Midbrain (tissue), 1 donor: ENCODE measurements at places on chromosomes 11 and 22.
A peak's percentile ranks its signal among the peaks of the same experiment; 100 is the strongest.

DNA sequence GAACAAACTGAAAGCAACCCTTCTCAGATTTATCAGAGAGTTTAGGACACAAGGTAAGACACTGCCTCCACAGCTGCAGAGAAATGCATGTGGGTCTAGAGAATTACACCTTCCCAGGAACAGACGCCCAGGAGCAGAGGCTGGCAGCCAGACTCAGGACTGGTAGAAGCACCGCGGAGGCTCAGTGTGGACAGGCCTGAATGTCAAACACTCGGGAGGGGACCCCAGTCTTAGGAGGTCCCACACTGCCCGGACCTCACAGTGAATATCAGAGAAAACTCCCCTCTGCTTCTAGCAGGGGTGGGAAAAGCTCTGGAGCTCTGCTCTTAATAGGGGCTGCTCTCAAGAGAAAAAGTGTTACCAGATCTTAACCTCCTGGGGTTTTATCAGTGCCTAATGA is 952.7 kb downstream of the BRD1 start:
- no peak for DNase-seq

- no peak for DNase-seq
These were observed 66.2 kb upstream of the NECTIN1 start for GRCh38 chr11:119795231-119795630.

- no peak for DNase-seq
These were observed 34.6 kb downstream of the CLDN25 start for GRCh38 chr11:113814181-113814580.

DNA sequence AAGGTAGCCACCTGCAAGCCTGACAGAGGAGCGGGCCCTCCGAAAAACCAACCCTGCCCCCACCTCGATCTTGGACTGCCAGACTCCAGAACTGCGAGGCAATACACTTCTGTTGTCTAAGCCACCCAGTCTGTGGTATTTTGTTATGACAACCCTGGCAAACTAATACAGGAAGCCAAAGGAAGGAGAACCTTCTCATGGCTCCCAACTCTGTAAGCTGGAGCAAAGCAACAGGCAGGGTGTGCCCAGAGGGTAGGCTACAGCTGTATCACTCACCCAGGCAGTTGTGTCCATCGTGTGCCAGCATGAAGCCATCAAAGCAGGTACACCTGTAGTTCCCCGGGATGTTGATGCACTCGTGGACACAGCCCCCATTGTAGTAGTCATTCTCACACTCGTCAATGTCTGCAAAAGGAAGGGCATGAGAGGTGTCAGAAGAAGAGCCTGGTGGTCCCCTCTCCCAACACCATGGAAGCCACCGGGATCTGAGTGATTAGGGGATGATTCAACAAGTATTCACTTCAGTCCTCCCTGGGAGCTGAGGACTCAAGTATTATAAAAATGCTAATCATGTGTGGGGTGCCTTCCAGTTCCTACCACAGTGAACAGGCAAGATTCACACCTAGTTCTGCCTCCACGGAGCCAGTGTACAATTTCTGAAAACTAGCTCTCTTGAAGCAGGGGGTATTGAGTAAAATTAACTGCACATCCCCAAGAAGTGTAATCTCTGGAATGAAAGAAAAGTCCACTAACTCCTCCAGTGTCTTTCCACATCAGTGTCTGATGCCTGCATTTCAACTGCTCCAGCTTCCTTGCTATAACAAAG is 23.3 kb downstream of the SCUBE1 start:
- no peak for DNase-seq

DNA sequence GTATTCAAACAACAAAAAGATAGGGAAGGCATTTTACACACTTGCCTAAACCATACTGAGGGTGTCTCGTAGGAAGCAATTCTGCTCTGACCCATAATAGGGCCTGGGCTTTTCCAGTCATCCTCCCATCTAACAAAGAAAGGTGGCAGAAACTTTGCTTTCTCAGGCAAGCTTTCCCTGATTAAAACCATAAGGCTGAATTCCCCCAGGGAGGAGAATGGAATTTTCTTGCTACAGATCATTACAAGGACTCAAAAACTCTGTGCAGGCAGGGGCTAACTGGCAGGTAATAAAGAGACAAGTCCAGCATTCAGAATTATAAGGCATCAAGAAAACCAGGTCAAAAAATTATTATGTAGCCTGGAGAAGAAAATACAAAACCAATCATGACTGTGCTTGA is 90.4 kb downstream of the RBFOX2 start:
- DNase-seq, result no peak

GRCh38 chr11:121535129-121535796 is 82.5 kb upstream of the SORL1-AS1 start:
- no peak for DNase-seq

GRCh38 chr22:46198274-46198673 is 47.9 kb downstream of the PPARA start:
- no peak for DNase-seq

DNA sequence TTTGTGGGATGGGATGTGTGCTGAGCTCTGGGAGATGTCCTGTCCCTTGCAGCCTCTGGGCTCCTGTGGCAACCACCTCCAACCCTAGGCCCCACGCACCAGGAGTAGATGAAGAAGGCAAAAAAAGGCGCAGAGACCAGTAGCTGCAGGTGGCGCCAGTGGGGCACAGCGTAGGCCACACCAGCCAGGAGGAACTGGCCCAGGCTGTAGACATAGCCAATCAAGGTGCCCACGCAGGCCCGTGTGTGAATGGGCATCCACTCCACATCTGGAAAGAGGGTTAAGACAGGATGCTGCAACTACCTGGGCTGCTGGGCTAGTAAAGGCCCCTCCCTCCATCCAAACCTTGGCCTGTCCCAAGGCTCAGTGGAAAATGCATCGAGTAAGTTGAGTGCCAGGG is 3.0 kb downstream of the SLC22A6 start:
- DNase-seq, result no peak

GRCh38 chr11:125207866-125208425 is 43.4 kb downstream of the PKNOX2 start:
- no peak for DNase-seq

- DNase-seq, result no peak
These were observed 886 bp upstream of the NIPSNAP1 start for GRCh38 chr22:29581799-29582198.

GRCh38 chr22:38398609-38399461 is 56.2 kb downstream of the KCNJ4 start:
- DNase-seq, result peak; percentile 82

- no peak for DNase-seq
These were observed 199.9 kb downstream of the IGLL1 start for GRCh38 chr22:23380230-23380573.

- no peak for DNase-seq
These were observed 73.2 kb upstream of the TIMP3 start for GRCh38 chr22:32728291-32728690.
